Kidney epithelial cell (primary cell): ENCODE measurements at places on chromosomes 7 and 10.

DNA sequence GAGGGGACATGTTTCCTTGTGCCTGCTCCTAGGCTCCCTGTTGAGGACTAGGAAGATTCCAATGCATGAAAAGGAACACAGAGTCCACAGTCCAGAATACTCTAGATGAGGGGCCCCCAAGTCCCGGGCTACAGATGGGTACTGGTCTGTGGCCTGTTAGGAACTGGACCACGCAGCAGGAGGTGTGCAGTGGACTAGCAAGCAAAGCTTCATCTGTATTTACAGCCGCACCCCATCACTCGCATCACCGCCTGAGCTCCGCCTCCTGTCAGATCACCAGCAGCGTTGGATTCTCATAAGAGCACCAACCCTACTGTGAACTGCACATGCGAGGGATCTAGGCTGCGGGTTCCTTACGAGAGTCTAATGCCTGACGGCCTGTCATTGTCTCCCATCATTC, 233.0 kb upstream of the MKLN1 start:
- DNase-seq: no peak

DNA sequence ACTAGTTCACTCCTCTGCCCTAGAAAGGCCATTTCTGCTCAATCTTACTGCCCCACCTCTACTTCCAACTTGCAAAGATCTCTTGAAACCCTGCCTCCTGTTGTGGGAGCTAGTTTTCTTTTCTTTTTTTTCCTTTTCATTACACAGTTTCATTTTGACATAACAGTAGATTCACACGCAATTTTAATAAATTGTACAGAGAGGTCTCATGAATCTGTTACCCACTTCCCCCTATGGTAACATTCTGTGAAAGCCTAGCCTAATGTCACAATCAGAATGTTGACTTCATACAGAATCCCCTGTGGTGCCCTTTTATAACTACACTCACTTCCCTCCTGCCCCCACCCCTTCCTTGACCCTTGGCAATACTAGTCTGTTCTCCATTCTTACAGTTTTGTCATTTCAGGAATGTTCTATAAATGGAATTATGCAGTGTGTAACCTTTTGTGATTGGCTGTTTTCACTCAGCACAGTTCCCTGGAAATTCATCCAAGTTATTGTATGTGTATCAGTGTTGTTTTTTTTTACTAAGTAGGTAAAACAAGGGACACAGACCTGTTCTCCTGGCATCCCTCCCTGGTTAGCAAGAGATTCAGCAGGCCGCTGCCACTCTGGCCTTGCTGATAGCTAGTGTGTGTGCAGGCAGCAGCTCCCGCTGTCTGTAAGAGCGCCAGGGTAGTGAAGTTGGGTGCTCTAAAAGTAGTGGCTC, 21.5 kb downstream of the CHST3 start:
- no peak for DNase-seq

- peak; percentile 7 for DNase-seq
Measured at GRCh38 chr7:88169717-88170320, 50.0 kb downstream of the SRI start.

GRCh38 chr7:38506004-38506403, 125.2 kb downstream of the AMPH start:
- no peak for DNase-seq

DNA sequence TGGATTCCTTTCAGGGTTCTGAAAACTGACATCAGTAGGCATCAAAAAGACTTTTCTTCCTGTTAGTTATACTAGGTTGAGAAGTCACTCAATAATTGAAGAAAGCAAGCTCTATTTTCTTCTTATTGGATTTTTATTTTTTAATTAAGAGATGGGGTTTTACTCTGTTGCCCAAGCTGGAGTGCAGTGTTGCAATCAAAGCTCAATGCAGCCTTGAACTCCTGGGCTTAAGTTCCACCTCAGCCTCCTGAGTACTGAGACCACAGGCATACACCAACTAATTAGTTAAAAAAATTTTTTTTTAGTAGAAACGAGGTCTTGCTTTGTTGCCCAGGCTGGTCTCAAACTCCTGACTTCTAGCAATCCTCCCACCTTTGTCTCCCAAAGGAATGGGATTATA, 28.0 kb downstream of the PIP4K2A start:
- no peak for DNase-seq

DNA sequence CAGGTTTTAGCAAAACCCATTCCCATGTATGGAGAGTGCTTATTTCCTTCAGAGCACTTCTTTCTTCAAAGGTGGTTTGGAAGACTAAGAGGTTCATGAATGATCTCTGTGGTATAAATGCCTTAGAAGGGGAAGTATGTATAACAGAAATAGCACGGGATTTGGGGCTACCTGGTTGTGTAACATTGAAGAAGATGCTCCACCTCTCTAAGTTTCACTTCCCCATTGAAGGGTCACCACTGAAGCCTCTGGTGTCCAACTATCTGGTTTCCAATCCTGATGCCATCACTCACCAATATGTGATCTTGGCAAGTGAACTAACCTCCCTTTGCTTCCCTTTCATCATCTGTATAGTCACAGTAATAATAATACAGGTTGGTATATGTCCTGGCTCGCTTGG, 37.2 kb downstream of the CYCS start:
- no peak for DNase-seq

DNA sequence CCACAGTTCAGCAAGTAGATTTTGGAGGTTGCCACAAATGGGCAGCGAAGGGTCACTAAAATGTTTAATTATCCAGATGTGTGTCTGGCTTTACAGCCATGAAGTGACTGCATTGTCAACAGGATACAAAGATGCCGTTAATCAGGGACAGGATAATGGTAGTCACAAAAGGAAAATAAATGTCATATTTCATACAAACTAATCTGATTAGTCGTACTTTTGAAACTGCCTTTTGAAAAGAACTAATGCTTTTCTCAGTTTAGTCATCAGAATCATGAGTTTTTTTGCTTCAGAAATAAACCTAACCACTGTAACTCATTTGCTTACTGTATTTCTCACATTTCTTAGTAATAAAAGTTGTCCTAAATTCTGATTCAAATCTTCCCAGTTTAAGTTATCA, 22.2 kb upstream of the WNT16 start:
- DNase-seq: no peak

GRCh38 chr10:10845185-10845584, 172.5 kb upstream of the CELF2 start:
- no peak for DNase-seq

GRCh38 chr10:130485236-130485957, 349.2 kb downstream of the GLRX3 start:
- no peak for DNase-seq

DNA sequence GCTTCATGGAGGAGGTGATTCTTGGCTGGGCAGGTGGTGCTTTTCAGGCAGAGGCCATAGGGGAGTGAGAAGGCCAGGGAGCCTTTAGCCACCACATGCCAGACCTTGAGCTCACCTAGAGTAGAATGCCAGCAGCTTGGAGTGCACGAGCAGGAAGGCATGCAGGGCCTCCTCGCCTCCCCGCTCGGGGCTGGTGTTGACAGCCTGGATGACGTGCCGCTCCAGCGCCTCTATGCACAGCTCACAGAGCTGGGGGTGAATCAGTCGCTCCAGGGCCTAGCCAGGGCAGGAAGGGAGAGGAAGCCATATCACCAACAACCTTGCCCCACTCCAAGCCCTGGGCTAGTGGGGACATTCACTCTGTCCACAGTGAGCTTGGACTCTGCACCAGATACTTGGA, 15.7 kb downstream of the HPS1 start:
- no peak for DNase-seq

- no peak for DNase-seq
Measured at GRCh38 chr7:148919859-148920258, 35.8 kb upstream of the EZH2 start.

GRCh38 chr10:100481462-100482081, 18.8 kb downstream of the WNT8B start:
- peak; percentile 45 for DNase-seq

- DNase-seq: peak; percentile 10
Measured at GRCh38 chr10:124588736-124589490, 127.3 kb downstream of the LHPP start.

GRCh38 chr7:23533238-23533604, 1.4 kb upstream of the TRA2A start:
- DNase-seq: no peak

DNA sequence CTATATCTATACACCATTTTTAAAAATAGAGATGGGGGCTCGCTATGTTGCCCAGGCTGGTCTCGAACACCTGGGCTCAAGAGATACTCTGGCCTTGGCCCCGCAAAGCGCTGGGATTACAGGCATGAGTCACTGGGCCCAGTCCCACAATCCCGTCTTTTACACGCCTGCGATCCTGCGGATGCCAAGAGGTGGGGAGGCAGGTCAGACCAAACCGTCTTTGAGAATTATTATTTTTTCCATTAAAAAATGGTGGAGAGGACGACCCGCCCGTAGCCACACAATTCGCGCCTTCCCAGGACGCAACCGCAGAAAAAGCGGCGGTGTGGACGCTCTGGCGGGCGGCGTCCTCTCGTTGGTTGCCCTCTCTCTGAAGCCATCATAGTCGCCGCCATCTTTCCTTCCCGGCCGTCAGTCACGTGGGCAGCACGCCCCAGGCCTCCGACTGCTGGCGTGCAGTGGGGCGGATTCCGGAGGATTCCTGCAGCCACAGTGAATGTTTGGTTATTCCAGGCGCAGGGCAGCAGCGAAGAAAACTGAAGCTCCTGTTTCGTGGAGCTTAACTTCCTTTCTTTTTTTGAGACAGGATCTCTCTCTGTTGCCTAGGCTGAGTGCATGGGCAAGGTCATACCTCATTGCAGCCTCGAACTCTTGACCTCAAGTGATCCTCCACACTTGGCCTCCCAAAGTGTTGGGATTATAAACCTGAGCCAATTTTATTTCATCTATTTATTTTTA, 9.9 kb upstream of the EPHB4 start:
- DNase-seq: no peak

- no peak for DNase-seq
Measured at GRCh38 chr10:92789067-92789466, 59.3 kb upstream of the EXOC6 start.
